ENCODE measurements at places on chromosomes 6 and 20.
A peak's percentile ranks its signal among the peaks of the same experiment; 100 is the strongest.

DNA sequence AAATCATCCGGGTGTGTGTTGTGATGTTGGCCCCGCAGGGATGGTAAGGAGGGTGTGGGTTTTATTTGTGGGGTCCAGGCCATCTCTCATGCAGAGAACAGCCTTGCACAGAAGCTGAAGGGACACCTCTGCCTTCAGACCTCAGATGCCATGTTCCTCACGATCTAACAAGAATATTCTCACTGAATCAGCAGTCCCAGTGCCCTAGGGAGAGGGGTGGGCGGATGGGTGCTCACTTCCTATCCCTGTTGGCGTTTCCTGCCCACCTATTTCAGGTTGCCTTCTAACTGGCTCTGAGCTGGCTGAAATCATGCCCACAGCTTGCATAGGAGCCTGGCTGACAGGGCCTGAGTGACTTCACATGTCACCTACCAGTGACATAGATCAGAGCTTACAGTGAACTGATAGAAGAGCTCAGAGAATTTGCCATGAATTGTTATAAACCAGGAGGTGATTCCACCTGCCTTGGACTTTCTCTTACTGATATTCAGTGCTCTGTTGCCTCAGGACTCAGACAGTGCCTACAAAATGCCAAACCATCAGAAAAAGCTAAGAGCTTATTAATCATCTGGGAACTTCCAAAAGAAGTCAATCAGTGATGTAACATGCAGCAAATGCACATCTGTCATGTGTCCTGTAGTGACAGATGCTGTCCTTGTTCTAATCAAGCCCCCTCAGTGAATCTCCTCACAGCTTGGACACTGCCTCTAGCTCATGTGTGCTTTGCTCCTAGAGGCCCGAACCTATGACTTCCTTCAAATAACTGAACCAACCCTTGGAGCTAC is 285.8 kb upstream of the PRND start:
- DNase-seq = no peak

DNA sequence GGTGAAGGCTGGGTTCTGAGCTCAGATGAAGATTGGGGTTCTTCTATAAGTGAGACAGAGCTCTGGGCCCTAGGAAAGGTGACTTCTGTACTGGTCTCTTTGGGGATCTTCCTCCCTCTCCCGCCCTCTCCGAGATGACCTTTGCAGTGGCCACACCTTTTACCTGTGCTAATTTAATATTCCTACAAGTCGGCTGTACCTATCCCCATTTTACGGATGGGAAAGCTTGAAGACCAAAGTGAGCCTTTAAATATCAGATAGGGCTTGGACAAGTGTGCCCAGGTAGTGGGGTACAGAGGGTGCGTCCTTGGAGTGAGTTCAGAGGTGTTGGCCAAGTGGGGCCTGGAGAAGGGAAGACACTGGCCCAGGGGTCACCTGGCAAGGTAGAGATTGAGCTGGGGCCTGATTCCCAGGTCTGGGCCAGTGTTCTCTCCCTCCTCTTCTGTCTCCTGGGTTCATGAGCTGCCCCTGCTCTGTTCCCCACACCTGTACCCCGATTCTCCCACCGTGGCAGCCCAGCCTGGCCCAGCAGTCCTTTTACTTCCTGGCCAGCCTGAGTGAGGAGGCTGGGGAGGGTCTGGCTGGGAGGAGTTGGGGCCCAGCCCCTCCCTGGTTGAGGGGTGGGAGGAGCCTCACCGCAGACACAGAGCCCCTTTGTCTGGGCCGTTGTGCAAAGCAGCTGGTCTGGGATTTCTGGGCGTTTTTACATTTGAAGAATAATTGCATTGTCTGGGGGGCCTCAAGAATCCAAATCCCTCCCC is 152.1 kb upstream of the RNF24 start:
- DNase-seq = peak; percentile 75

DNA sequence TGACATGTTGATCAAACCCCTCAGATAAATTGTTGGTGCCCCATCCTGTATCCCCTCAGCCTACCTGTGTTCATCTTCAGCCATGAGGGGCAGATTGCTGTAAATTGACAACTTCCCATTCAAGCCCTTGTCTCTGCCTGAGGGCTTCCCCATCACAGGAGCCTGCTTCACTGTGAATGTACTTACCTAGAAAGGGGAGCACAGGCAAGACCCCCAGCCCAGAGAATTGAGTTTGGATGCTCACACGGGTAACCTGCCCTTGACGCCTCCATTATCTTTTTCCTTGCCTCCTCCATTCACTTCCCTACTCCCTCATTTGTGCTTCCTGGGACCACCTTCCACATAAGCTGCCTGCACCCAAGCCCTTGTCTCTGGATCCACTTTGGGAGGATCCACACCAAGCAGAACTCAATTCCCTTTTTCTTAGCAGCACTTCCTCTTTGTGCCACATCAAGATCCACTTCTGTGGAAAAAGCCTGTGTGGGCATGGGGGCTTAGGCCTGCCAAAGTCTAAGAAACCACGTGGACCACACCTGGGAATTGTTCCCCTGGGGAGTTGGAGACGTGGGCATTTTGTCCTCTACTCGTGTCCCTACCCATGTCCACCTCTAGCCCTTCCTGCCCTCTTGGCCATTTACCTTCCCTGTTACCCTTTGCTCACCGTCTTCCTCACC is 103.4 kb upstream of the FOXA2 start:
- DNase-seq = no peak

GRCh38 chr6:3372184-3372846 is 84.5 kb downstream of the SLC22A23 start:
- no peak for DNase-seq

- DNase-seq = no peak
Observed at GRCh38 chr20:21832442-21833385, 127.2 kb downstream of the PAX1 start.

DNA sequence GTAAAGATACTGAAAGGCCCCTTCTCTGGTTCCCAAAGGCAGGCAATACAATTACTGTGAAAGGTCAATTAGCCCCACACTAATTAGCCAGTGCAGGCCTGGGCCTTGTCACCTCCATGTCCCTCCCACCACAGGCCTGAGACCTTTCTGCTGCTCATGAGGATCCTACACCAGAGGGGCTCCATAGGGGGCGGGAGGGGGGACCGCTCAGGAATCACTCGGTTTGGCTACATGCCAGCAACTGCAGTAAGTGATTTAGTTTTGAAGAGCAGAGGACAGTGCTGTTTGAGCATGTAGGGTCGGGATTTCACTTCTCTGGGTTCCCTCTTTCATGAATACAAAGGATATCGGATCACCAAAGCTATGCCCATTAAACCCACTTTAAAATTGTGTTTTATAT is 455.6 kb downstream of the PRKN start:
- no peak for DNase-seq

DNA sequence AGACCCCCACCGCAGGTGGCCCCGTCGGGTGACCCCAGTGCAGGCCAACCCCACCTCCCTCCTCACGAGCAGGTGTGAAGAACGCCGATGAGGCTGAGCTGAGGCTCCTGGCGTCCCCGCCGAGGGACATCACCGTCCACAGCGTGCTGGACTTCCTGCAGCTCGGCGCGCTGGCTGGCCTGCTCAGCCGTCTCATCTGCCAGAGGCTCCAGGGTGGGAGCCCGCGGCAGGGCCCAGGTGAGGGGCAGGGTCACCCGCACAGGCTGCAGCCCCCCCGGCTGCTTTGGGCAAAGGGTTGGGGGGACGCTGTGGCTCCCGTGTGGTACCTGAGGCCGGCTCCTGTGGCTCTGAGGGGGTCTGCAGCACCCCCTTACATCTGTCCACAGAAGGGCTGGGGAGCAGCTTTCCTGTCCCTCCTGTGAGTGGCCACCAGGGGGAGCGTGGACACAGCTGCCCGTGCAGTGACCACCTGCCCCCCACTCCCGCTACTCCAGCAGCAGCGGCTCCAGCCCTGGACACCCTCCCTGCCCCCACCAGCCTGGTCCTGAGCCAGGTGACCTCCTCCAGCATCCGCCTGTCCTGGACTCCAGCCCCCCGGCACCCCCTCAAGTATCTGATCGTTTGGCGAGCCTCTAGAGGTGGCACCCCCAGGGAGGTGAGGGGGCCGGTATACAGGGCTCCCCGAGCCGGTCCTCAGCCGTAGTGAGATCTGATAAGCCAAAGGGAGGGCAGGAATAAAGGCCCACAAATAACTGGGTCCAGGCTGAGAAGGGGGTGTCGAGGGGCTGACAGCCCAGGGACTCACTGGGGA is 16.5 kb downstream of the COL20A1 start:
- peak; percentile 48 for DNase-seq
